ENCODE measurements at places on chromosomes 13 and 19.

GRCh38 chr19:37855098-37855497, 51.3 kb downstream of the WDR87 start:
- no peak for DNase-seq

GRCh38 chr13:32281096-32281495, 34.1 kb downstream of the ZAR1L start:
- no peak for DNase-seq

- DNase-seq, result no peak
These were observed 103.2 kb upstream of the VSTM2B start for GRCh38 chr19:29422486-29423085.

DNA sequence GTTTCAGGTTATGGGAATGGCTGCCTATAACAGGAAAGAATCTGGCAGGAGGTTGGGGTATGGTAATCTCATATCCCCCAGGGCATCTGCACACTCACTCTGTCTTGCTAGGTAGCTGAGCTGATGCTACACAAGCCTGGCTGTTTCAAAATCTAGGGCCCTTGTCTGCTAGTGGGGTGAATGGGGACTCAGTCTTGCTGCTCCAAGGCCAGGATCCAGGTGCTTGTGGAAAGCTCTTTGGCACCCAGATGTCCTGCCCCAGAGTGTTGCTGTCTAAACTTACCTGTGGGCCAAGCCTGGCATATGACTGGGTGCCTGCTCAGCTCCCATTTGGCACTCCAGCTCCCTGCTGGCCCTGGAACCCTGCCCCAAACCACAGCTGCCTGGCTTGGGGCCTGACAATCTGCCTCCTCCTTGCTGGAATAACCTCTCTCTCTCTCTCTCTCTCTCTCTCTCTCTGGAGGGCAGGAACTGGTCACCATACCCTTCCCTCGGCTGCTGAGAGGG, 158.1 kb upstream of the TSC22D1 start:
- peak; percentile 85 for DNase-seq

GRCh38 chr19:2533686-2534422, 57.9 kb downstream of the GADD45B start:
- DNase-seq, result no peak

DNA sequence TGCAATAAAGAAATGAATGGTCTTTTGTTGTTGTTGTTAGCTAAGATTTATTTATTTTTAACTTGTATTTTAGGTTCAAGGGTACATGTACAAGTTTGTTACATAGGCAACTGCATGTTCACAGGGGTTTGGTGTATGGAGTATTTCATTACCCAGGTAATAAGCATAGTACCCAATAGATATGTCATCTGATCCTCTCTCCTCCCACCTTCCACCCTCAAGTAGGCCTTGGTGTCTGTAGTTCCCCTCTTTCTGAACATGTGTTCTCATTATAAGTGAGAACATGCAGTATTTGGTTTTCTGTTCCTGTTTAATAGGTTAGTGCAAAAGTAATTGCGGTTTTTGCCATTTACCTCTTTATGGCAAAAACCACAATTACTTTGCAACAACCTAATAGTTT, 554.1 kb downstream of the TBC1D4 start:
- DNase-seq, result no peak

GRCh38 chr13:99663185-99663825, 162.0 kb downstream of the TM9SF2 start:
- no peak for DNase-seq

All from myocyte (in vitro differentiated cells).